ENCODE measurements at places on chromosomes 2 and 18.

- DNase-seq, result no peak
These were observed 11.4 kb upstream of the DTNB start for GRCh38 chr2:25684577-25685473.

- DNase-seq, result no peak
These were observed 48.8 kb downstream of the ANKRD44 start for GRCh38 chr2:197261808-197262226.

- DNase-seq, result no peak
These were observed 4.2 kb downstream of the ZNF385B start for GRCh38 chr2:179857236-179857635.

DNA sequence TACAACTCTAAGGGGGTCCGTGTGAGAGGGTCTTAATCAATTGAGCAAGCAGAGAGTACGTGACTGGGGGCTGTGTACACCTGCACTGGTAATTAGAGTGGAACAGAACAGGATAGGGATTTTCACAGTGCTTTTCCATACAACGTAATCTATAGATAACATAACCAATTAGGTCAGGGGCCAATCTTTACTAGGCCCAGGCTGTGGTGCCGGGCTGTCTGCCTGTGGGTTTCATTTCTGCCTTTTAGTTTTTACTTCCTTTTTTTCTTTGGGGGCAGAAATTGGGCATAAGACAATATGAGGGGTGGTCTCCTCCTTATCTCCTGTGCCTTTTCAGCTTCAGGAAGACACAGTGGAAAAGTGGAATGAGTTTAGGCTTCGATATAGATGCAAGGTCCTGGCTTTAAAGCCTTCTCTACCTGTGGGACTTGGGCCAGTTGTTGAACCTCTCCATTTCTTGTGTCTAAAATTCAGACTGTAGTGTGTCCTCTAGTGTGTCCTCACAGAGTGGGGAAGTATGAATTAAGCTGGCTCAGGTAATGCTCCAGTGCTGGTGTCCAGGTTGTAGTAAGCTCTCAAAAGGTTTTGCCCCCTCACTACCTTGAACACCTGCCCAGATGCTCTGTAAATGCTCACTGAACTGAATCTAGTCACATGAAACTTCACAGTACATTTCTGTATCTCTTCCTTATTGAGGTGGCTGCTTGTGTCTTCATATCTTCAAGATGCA, 422.8 kb downstream of the SETBP1 start:
- no peak for DNase-seq

DNA sequence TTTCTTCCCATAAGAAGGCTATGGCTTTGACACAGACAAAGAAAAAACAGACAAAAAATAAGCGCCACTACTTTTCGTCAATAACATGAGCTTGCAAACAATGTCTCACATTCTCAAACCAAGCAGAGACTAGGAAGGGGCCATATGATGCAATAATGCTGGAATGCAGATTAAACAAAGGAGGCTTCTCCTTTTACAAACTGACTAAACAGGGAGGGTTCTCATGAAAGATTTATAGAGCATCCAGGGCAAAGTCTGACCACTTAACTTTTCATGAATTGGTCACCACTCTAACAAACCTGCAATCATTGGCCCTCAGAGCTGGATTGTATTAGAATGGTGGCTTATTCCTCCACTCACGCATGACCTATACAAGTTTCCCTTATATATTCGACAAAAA, 663.3 kb upstream of the CHAC2 start:
- DNase-seq, result no peak

DNA sequence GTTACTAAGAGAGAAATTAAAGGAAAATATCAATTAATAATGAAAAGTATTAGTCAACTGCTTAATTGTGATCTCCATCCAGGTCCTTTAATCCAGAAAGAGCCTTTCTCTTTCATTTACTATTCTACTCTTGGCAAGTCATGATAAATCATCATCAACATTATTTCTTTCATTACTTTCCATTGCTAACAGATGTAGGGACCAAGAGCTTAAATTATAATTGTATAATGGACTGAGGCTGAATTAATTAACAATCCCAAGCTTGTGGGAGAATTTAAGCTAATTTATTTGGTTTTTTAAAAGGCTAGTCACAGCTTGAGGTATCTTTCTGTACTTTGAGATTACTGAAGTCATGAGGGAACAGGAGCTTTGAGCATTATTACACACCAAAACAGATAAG, 223.9 kb downstream of the ERBB4 start:
- DNase-seq, result no peak

GRCh38 chr2:108869542-108869941, 83.0 kb downstream of the CCDC138 start:
- no peak for DNase-seq
